ENCODE measurements at places on chromosomes 4 and X. TPM values are rescaled to one million over a fixed set of nuclear protein-coding genes. Genes with fewer than 3 reads are reported as not detected.

TMEM47 gene
- total RNA-seq = 7.5 TPM

FGFR3 gene
- 108 TPM for total RNA-seq

EXOSC9 gene
- total RNA-seq = 34.4 TPM

GYG2 gene
- 52.6 TPM for total RNA-seq

XAGE2 gene
- not detected for total RNA-seq

LRAT gene
- total RNA-seq = 8.7 TPM

CT47B1 gene
- not detected for total RNA-seq

GRCh38 chr4:120837656-120838055 lies 84.9 kb downstream of the PRDM5 start:
- no peak overlapping the region for H3K27ac ChIP-seq
- no peaks in the 10 kb centered on the region for H3K4me1 ChIP-seq
- H3K4me3 ChIP-seq = no peak overlapping the region
- H3K27me3 ChIP-seq = no peaks in the 10 kb centered on the region
- no peaks in the 10 kb centered on the region for H3K36me3 ChIP-seq
- no peak for DNase-seq

GRCh38 chr4:115128037-115128436 lies 14.6 kb upstream of the NDST4 start:
- no peak for DNase-seq
- no peak overlapping the region for H3K4me3 ChIP-seq
- H3K4me1 ChIP-seq = no peaks in the 10 kb centered on the region
- no peak overlapping the region for H3K27ac ChIP-seq
- no peaks in the 10 kb centered on the region for H3K36me3 ChIP-seq

GRCh38 chr4:156559346-156559745 lies 412.3 kb downstream of the PDGFC start:
- H3K27ac ChIP-seq = no peak overlapping the region
- no peaks in the 10 kb centered on the region for H3K27me3 ChIP-seq
- no peaks in the 10 kb centered on the region for H3K36me3 ChIP-seq
- no peak for DNase-seq
- no peak overlapping the region for H3K4me3 ChIP-seq
- no peaks in the 10 kb centered on the region for H3K4me1 ChIP-seq

- H3K4me3 ChIP-seq = no peak overlapping the region
- no peak for DNase-seq
Measured at GRCh38 chrX:97481228-97481627, 597.5 kb downstream of the RPA4 start.

DNA sequence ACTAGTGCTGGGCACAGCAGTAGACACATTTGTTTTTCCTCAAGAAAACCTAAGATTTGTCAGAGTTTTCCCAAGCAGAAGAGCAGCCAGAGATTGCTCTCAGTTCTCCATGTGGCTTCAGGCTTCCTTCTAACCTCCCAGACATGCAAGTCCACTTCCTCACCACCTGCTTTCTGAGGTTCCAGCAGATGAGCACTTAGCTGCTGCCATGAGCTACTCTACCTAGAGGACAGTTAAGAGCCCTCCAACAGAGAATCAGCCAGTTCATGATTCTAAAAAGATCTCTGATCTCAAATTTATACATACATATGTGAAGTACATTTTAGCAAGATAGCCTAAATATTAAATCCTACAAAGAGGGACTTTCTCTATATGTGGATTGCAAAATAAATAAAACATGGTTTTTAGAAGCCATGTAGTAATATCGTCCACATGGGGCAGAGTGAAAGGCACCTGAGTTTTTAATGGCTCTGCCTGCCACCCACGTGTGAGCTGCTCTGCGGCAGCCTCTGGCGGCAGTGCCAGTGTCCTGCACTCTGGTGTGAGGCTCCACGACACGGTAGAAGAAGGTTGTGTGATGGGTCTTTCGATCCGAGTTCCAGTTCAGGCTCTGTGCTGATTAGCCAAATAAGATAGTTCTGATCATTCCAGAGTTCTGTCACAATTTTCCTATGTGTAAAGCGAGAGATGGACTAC lies 10.3 kb downstream of the CYP4V2 start:
- no peaks in the 10 kb centered on the region for H3K36me3 ChIP-seq
- H3K27ac ChIP-seq = no peak overlapping the region
- H3K4me1 ChIP-seq = no peaks in the 10 kb centered on the region
- H3K27me3 ChIP-seq = no peaks in the 10 kb centered on the region

- H3K36me3 ChIP-seq = no peaks in the 10 kb centered on the region
- H3K4me3 ChIP-seq = no peak overlapping the region
- H3K27me3 ChIP-seq = no peaks in the 10 kb centered on the region
- no peak for DNase-seq
- no peak overlapping the region for H3K27ac ChIP-seq
Measured at GRCh38 chr4:94944726-94945125, 187.0 kb downstream of the BMPR1B start.

GRCh38 chr4:95534032-95534431 lies 14.7 kb downstream of the UNC5C start:
- no peaks in the 10 kb centered on the region for H3K36me3 ChIP-seq
- H3K27me3 ChIP-seq = no peaks in the 10 kb centered on the region
- no peak overlapping the region for H3K27ac ChIP-seq
- DNase-seq = no peak
